Effector CD8-positive, alpha-beta T cell (primary cell): ENCODE measurements at places on chromosomes 3 and 15.

GRCh38 chr15:80590761-80591355 lies 104.3 kb upstream of the ABHD17C start:
- DNase-seq = no peak

DNA sequence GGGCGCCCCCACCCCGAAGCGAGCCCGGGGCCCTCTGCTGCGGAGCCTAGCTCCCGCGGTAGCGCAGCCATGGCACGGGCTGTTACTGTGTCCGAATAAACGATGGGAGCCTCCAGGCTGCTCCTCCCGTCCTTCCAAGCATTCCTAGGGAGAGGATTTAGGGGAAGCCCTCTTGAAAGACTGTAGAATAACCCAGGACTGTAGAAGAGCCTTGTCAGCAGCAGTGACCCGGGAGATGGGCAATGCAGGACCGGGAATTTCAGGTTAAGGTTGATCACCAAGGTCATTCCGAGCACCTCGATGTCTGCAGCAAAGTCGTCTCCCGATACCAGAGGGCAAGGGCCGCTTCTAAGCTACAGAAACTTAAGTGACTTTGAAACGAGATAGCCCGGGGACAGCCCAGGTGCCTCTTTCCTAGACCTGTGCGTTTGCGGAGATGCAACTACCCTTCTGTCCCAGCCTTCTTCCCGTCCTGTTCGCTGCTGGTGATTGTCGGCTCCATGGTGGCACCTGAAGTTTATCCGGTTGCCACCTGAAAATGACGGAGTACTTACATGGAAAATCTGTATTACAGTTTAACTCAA lies 753 bp upstream of the MYO5A start:
- no peak for DNase-seq

DNA sequence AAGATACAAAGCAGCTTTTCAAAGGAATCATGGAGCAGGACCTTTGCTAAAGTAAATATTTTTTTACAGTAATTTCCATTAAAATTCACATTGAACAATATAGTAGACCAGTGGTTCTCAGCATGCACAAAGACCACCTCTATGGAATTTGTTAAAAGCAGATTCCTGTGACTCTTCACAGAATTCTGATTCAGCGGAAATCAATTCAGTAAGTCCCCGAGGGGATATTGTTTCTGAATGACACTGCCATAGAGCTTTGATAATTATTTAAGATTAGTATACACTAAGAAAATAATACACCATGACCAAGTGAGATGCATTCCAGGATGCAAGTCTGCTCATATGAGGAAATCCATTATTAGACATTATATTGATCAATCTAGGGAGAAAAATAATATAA lies 161.9 kb upstream of the TNIK start:
- DNase-seq = no peak

DNA sequence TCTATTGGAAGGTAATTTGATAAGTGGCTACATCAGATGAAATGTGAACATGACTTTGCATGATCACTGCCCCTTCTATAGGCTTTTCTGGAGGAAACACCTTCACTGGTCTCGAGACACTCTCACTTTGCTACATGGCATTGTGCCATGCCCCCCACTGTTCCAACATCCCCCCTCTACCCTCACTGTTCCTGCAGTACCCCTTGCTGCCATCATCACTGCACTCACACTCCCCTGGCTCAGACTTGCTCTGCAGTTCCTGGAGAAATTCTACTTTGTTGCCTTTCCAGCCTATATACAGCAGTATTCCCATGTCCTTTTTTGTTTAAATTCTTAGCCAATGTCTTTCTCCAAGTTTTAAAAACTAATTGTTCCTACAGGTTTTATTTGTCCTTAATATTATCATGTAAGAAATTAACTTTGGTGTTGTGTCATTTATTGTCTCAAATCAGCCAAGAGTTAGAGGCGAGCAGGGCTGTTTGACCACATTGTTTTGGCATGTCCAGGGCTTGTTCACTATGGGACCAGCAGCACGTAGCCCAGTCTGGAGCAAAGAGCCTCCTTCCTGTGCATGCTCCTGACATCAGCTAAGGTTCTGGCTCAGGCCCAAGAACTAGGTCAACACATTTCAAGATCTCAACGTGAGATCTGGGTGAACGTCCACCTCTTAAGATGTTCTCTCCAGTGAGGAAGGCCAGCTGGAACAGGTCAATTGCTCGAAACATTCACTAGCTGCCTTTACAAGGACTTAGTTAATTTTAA lies 246.4 kb downstream of the SLC9A9 start:
- DNase-seq = no peak

DNA sequence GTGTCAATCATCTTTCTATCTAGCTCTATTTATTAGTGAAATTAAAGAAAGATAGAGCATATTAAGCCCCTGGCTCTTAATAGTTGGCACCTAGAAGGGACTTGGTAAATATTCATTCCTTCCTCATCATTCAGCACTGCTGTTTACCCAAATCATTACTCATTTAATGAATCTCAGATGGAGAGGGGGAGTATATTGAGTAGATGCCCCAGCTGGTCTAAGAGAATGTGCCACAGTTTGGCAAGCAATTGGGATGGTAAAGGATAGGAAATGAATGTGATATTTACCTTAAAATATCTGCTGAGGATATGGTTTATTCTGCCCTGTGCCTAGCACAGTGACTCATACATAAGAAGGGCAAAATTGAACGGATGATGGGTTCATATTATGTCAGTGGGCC lies 6.0 kb downstream of the IL1RAP start:
- DNase-seq = no peak

GRCh38 chr15:72047020-72047419 lies 70.9 kb downstream of the MYO9A start:
- no peak for DNase-seq

DNA sequence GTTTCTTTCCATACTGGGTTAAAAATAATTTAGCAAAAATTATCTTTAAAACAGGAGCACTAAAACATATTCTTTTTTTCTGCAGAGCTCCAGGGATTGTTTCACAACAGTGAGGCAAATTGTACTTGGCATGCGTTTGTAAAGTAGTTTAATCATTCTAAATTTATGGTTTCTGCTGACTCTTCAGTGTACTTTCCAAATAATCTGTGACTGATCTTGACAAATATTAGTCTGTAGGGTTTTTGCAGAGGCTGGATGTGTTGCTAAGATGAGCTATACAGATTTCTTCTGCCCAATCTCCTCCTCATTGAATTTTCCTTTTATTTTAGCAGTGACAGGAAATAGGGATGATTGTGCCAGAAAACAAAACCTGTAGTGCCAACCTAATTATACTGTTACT lies 328.0 kb upstream of the MANF start:
- no peak for DNase-seq
